ENCODE measurements at places on chromosomes 5 and 9.

- no peak for DNase-seq
These were observed 161.5 kb downstream of the CRB2 start for GRCh38 chr9:123517512-123517911.

DNA sequence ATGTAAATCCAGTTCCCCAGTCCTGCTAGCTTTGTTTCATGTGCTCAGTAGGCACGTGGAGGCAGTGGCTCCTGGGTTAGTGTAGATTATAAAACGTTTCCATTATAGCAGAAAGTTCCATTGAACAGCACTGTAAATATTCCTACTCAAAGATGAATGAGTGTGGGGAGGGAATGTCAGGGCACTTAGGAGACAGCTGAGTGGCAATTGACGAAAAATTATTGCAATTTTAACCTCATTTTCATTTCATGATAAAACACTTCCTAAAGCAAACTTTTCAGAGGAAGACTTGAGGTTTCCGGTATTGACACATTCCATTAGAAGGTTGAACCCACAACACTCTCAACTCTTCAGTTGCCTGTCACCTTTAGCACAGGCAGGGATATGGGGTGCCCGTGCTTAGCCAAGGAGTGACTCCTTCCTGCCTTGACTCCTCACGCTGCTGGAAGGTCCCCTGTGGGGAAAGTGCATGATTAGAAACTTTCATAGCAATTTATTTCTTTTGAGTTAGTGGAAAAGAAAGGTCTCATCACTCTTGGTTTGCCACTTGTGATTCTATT is 41.2 kb downstream of the SLC46A2 start:
- no peak for DNase-seq

DNA sequence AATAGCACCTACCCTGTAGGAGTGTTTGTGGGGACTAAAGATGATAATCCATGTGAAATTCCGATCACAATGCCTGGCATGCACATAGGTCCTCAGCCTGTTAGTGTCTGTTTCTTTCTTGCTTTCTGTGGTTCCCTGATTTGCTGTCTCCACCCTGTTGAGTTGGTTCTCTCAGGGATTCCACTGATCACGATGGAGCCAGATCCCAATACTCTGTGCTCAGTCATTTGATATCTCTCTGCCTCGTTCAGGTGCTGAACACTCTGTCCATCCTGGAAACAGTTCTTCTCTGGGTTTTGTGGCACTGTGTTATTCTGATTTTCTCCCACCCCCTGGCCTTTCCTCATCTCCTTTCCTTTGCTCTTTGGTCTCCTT is 60.8 kb downstream of the ARHGAP26 start:
- no peak for DNase-seq

DNA sequence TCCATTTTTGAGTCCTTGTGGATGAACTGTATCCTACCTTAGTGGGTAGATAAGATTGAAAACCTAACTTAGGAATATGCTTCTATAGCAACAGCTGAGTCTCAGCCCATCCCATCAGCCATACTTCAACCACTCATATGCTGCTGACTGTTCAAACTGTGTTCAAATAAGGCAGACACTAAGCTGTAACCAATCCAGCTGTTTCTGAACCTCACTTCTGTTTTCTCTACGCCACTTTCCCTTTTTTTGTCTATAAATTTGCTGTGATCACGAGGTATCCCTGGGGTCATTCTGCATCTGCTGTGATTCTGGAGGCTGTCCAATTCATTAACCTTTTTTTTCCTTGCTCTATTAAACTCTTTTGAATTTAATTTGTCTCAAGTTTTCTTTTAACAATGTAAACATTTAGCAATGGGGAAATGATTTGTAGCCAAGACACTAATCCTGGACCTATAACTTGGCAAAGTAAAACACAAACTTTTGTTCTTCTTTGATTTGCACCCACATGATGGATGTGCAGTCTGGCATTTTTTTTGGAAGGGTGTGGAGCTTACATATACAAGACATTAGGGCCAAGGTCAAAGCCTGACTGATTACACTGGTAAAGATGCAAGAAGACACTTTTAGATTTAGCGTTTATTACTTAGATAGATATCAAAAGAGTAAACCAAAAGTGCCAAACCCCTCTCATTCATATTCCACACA is 14.9 kb upstream of the SCGB3A2 start:
- no peak for DNase-seq

DNA sequence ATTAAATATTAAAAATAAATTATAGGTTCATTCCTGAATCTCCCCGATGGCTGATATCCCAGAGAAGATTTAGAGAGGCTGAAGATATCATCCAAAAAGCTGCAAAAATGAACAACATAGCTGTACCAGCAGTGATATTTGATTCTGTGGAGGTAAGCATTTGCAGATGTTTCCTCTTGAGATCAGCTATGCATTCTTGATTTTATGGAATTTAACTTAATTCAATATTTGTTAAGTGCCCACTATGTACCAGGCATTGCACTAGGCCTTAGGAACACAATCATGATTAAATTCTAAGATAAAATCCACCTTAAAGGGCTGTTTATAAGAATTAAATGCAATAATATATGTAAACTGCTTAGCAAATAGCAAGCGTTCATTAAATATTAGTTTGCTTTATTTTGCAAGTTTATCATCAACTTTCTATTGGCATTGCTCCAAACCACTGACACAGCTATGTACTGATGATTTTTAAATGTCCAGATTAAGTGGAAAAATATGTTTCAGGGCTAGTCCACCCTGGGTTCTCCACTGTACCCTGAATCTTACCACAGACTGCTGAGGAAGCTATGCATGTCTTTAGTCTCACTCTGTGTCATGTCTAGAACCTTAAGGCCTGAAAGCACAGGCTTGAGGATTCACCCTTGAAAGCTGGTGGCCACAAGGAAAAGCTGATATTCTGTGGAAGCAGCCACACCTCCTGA is 33.2 kb downstream of the SLC22A4 start:
- no peak for DNase-seq

DNA sequence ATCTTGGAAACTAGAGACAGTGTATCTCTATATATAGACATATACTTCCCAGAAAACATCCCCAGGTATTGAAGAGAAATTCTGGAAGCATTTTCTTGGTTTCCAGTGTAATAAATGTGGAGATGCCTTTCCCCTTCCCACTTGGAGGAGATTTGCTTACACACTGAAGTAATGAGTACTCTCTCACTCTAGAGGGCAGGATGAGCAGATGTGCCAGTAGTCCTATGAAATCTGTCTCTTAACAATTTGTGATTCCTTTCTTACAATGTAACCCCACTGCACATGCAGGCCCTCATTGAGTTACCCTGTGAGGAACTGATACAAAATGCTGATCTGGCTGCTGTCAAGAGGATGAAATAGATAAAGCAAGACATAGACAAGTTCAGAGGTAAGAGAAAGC is 567.2 kb downstream of the SLCO4C1 start:
- DNase-seq = no peak

- DNase-seq = no peak
These were observed 16.3 kb downstream of the LPCAT1 start for GRCh38 chr5:1507457-1507856.

DNA sequence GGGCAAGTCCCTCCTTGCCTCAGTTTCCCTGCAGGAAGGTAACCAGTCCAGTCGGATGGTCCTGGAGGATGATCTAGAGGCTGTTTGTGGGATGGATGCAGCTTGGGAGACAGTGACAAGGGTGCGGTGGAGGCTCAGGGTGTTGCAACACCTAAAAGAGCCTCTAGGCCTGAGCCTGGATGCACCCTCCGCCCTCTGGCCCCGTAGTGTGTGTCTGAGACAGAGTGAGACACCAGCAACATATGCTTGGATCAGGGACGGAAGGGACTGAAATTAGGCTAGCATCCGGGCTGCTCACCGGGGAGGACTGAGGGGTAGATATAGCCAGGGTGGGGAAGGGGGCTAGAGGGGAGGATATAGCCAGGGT is 1.1 kb downstream of the CRAT start:
- no peak for DNase-seq

DNA sequence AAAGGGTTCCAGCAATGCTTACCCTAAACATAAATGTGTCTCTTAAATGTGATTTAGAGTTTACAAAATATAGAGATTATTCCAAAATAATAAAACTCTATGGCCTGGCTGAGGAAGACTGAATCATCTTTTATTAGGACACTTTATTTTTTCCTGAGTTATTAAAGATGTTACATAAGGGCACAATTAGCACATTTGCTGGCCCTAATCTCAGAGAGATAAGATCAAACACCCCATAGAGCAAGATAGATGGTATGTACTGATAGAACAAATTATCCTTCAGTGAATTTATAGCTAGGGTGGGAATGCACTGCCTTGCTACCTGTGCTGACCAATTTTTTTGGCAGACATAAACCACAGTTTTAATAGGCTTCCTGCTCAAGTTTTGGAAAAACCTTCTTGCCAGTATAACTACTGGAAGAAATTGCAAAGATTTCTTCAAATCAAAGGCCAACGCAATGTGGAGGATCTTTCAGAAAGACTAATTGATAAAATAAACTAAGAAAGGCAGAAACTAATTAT is 367.1 kb upstream of the MPDZ start:
- DNase-seq = no peak

- DNase-seq = no peak
These were observed 434.9 kb downstream of the NFIB start for GRCh38 chr9:13879011-13879410.

DNA sequence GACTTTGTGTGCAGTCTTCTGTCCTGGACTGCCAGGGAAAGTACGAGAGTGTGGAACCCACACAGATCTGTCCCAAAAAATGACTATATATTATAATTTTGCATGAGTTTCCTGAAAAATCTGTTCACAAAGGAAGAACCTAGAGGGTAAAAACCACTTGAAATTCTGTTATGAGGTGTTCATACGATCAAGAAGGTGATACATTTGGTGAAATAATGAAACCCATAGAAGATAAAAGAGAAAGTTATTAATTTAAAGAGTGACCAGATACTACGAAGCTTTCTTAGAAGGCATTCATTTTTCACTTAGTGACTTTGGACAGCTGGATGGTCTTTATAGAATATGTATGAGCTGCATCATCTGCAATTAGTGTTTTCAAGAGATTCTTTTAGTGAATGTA is 32.9 kb downstream of the SLC12A2 start:
- no peak for DNase-seq

GRCh38 chr5:174972291-174972690 is 247.9 kb downstream of the MSX2 start:
- DNase-seq = no peak

DNA sequence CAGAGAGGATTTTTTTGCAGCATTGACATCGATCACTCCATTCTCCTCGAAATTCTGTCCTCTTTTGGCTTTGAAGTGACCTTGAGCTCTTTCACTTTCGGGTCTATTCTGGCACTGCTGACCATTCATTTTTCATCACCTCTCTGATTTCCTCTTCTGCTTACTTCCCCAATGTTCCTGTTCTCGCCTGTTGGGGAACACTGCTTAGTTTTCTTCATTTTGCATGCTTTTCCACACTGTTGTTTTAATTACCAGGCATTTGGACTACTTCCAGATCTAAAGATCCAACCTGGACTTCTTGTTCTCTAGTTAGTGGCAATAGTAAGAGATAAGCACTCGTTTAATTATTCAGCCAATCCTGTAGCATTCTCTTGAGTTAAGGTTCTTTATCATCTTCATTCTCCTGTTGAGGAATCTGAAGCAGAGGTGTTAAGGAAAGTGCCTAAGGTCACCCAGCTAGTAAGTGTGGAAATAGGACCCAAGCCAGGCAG is 53.4 kb downstream of the MAN2A1 start:
- DNase-seq = no peak

DNA sequence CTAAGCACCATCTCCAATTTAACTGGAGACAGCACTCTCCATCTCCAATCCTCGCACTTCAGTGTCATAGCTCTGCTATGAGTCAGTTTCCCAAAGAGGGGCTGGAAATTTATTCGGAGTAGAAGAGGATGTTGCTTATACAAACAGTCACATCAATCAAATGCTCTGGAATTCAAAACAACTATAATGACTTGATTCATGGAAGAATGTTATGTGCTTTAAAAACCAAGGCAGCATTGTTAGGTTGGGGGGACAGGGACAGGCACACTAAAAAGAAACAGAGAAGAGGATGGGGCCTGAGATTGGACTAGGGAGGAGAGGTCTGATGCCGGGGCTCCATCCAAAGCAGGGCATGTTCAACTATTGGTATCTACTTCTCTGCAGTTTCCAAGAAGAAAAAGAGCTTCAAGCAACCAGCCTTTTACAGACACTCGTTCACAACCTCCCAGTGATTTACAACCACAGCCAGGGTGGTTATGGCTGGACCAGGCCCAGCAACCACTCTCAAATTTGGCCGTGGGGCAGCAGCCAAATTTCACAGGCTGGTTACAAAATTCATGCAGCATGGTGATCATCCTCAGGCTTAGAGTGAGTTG is 117.5 kb upstream of the ZNF366 start:
- no peak for DNase-seq

DNA sequence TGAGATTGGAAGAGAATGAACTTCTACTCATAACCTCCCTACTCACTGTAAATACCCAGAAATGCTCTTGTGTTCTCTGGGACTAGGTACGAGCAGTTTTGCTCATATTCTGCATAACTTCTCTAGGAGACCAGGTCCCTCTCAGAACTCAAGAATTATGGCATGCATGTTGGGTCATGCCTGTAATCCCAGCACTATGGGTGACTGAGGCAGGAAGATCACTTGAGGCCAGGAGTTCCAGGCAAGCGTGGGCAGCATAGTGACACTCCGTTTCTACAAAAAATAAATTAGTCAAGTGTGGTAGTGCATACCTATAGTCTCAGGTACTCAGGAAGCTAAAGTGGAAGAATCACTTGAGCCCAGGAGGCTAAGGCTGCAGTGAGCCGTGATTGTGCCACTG is 141.9 kb downstream of the OXCT1 start:
- no peak for DNase-seq

GRCh38 chr5:149681252-149681651 is 48.9 kb upstream of the PPARGC1B start:
- no peak for DNase-seq

DNA sequence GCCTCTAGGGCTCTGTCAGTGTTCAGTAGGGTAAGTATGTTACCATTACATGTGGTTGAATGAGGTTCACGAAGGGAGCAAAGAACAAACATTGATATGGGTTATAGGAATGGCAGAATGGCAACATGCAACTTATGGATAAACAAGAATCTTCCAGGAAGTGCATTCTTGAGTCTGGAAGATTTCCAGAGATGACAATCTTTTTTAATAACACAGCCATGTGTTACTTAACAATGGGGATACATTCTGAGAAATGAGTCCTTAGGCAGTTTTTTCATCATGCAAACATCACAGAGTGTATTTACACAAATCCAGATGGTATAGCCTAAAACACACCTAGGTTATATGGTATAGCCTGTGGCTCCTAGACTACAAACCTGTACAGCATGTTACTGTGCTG is 9.1 kb upstream of the SLC28A3 start:
- no peak for DNase-seq

DNA sequence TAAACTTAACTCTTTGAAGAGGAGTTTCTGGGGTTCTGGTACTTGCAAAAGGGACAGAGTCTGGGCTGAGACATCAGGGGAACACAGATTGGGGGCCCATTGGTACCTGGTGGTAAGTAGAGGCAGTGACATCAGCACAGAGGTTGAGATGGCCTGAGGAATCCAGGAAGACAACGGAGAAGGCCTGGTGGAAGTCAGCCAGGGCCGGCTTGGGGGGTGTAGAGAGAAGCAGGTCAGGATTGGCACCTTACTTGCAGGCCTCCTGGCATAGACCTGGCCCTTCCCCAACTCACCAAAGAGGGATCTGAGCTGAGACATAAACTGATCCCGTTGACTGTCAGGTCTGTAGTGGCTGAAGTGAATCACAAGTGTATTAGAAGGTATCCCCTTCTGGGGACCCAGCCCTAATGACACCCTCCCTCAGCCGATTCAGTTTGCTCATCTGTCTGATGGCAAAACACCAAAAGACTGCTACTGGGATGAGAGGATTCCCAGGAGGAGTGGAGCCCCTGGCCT is 5.5 kb downstream of the NOL6 start:
- no peak for DNase-seq

- DNase-seq = peak; percentile 8
These were observed 727 bp downstream of the SMAD5 start for GRCh38 chr5:136133222-136133921.
